A549 (cell line): ENCODE measurements at places on chromosomes 2 and 18.

DNA sequence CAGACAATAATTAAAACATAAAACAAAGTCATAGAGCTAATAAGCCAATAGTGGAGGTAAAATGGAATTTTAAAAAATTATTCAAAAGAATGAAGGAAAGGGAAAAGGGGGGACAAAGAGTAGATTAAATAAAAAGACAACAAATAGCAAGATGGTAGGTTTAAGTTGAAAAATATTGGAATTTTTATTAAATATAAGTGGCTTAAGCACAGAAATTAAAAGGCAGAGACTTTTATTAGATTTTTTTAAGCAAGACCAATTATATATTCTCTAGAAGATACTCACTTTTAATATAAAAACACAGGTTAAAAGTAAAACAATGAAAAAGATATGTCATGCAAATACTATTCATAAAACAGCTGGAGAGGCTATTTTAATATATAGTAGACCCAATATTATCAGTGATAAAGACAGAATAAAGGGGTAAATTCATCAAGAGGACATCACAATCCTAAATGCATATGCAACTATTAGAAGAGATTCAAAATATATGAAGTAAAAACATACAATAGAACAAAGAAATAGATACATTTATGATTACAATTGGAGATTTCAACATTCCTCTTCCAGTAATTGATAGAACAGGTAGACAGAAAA lies 98.7 kb downstream of the CYP26B1 start:
- no peak for DNase-seq

GRCh38 chr2:177784745-177785067 lies 287.9 kb downstream of the PDE11A start:
- no peak for DNase-seq

GRCh38 chr18:50207722-50208121 lies 12.8 kb upstream of the MYO5B start:
- DNase-seq, result no peak

DNA sequence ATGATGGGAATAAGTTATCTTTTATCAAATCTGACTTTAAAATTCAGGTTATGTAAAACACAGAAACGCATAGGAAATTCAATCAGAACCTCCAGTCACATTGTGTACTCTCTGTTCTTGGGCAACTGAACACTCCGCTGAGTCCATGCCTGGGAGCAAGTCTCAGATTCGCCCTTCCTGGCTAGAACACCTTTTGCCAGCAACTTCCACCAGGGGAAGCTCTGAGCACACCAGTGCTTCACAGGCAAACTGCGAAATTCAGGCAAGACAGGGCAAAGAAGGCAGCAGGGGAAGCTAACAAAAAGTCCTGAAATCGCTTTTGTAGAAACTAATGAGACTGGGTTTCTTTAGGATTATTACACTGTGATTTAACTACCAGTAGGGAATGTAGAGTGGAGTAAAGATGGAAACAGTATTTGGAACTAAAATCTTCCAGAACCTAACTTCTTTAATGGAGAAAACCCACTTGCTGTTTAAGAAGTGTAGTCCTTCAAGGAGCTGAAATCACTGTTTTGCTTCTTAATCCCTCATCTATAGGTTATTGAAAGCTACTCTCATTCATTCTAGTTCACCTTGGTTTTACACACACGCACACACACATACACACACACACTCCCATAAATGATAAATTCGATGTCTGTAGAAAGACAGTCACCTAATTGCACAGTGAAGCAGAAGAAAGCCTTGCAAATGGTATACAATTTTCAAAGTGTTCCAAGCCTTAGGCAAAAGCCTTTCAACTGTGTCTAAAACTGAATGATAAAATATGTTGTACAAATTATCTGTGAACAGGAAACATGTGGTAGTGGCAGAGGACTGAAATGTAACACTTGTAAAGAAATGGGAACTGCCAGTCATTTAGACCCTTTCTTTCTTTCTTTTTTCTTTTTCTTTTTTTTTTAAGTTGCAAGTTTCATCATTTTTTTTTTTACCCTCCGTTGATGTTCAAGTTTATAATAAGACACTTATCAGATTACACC lies 214.5 kb downstream of the TMEM182 start:
- peak; percentile 55 for DNase-seq

DNA sequence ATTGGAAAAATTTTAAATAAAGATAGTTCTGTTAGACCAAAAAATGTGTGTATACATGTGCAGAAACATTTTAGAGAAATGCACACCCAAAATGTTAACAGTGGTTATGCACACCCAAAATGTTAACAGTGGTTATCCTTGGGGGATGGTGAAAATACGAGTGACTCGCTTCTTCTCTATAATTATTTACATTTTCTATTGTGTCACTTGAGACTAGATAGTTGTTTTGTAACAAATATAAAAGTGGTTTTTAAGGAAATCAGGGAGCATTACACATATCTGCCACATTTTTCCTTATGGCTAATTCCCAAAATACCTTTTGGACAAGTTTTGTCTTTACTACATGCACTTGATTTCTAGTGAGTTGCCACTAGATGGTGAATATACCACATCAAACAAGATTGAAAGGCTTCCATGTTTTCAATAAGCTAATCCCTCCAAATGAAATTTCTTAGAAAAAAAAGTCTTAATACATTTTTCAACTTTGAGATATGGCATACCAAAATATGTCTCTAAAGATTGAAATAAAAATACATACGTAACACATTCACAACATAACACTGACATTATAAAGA lies 9.0 kb upstream of the HIBCH start:
- peak; percentile 29 for DNase-seq

- no peak for DNase-seq
Observed at GRCh38 chr2:7169593-7169992, 252.4 kb downstream of the RNF144A start.

DNA sequence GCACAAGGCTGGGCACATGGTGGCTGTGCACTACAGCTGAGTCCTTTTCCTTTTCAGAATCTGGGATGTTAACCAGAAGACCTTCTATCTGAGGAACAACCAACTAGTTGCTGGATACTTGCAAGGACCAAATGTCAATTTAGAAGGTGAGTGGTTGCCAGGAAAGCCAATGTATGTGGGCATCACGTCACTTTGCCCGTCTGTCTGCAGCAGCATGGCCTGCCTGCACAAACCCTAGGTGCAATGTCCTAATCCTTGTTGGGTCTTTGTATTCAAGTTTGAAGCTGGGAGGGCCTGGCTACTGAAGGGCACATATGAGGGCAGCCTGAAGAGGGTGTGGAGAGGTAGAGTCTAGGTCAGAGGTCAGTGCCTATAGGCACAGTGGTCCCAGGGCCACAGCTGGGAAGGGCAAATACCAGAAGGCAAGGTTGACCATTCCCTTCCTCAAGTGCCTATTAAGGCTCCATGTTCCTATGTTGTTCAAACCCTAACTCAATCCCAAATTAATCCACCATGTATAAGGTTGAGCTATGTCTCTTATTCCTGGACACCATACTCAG lies 2.2 kb downstream of the IL1RN start:
- DNase-seq, result no peak

- DNase-seq, result no peak
Observed at GRCh38 chr2:119136872-119137271, 21.7 kb downstream of the C1QL2 start.

DNA sequence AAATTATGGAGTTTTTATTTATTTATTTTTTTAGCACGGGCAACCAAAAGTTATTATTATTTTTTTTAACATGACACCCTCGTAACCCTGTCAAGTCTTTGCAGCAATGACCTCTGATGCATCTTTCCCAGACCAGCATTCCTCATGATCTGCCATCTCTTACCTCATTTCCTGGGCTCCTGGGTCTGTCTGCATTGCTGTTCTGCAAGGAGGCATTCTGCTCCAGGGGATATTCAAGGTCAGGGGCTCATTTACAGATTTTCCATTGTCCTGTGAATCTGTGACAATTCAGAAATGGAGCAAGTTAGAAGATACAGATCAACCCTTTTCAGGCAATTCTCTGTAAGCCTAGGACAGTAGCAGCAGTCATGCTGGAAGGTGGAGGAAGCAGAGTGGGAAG lies 43.0 kb downstream of the NGEF start:
- no peak for DNase-seq
